ENCODE measurements at places on chromosomes 13 and 19.

GRCh38 chr13:64333888-64334287 is 2896.2 kb downstream of the PCDH9 start:
- no peak for DNase-seq

- no peak for DNase-seq
These were observed 392.7 kb upstream of the ZNF507 start for GRCh38 chr19:31952693-31953092.

DNA sequence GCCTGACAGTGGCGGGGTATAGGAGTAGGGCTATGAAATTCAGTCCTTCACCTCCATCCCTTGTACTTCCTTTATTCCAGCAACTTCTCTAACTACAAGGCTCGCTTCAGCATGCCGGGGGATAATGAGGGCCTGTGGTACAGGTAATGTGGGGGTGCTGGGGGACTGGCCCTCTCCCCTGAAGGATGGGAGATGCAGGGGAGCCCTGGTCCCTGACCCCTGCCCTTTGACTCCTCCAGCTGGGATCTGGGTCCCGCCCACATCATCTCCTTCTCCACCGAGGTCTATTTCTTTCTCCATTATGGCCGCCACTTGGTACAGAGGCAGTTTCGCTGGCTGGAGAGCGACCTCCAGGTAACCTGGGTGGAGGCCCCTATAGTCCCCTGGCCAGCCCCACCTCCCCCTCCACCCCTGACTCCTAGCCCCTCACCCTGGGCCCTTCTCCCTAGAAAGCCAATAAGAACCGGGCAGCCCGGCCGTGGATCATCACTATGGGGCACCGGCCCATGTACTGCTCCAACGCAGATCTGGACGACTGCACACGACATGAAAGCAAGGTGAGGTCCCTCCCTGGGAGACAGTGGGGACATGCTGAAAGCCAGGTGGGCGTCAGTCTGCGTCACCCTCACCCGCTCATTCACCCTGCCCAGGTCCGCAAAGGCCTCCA is 16.5 kb downstream of the ACP7 start:
- DNase-seq: no peak

GRCh38 chr13:106143392-106143791 is 392.1 kb downstream of the EFNB2 start:
- DNase-seq: no peak

DNA sequence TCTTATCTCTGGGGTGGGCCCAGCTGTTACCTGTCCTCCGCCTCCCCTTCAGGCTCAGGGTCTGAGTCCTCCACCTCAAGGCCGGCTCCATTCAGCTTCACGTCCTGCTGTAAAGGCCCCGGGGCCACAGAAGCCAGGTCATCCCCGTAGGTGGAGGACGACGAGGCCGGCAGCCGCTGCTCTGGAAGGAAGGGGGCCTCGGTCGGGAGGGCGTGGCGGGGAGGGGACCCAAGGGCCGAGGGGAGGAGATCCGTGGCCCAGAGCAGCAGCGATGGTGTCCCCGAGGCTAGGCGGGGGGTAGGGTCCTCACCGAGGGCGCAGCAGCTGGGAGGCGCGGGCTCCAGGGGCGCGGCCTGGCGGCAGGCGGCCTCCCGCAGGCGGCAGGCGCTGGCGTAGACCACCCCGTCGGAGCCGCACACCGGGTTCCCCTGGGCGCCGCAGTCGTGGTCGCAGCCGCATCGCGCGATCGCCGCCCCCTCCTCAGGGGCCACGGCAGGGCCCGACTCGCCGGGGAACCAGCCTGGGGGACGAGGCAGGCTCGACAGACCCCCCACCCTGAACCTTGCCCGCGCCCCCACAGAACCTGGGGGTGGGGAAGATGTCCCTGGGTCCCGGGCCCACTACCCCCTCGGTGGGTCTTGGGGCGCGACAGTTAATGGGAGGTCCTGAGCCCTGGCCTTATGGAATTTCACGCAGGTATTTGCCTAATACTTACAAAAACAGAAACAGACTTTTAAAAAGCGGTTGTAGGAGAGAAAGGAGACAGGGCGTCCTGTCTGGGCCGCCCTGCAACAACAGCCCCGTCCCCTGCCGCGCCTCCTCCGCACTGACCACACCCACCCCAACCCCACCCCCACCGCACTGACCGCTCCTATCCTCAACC is 7.6 kb downstream of the F2RL3 start:
- no peak for DNase-seq

- no peak for DNase-seq
These were observed 38.0 kb downstream of the TPT1 start for GRCh38 chr13:45303026-45303425.

DNA sequence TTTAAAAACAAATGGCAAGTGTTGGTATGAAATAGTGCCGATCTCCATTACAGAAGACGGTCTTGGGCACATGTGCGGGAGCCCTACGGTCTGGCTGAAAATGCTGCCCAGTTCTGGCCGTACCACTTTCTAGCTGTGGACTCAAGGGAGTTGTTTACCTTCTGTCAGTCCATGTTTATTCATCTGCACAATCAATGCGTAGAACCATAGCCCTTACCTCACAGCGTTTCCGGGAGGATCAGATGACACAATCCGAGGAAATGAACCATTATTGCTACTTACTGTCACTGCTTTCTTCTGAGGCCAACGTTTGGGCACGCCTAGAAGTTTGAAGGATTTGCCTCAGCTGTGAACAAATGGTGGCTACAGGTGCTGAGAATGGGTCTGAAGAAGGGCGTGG is 31.2 kb downstream of the GADD45B start:
- DNase-seq: no peak

- no peak for DNase-seq
These were observed 11.7 kb downstream of the BCKDHA start for GRCh38 chr19:41409288-41409687.

GRCh38 chr19:14119644-14120496 is 2.3 kb upstream of the PRKACA start:
- no peak for DNase-seq

DNA sequence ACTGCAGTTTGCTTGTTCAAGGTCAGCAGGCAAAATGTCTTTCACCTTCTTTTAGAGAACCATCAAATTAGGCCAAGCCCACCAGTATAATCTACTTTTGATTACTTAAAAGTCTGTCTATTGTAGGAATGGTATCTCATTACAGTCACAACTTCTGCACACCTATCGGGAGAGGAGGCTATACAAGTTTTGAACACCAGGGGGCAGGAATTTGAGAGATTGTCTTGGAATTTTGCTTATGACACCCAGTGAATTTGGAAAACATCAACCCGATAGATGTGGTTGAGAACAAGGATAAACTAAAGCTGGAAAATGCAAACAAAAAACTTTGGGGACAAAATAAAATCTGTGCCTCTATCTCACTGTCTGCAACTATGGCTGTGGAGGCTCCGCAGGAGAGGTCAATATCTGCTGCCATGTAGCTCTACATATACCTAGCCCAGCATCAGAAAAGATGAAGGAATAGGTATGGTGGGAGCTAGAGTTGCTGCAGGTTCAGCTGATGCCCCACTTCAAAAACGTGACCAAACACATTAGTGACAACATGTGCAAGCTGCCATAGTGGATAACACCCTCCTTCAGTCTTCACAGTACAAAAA is 1299.2 kb upstream of the SPRY2 start:
- no peak for DNase-seq

- no peak for DNase-seq
These were observed 5.0 kb downstream of the TLE5 start for GRCh38 chr19:3057275-3057714.

- no peak for DNase-seq
These were observed 7.1 kb downstream of the HNRNPM start for GRCh38 chr19:8451885-8452284.
